HT1080 (cell line): ENCODE measurements at places on chromosomes 6 and 20.

GRCh38 chr6:36171573-36171972 lies 25.0 kb upstream of the BRPF3 start:
- DNase-seq: no peak

DNA sequence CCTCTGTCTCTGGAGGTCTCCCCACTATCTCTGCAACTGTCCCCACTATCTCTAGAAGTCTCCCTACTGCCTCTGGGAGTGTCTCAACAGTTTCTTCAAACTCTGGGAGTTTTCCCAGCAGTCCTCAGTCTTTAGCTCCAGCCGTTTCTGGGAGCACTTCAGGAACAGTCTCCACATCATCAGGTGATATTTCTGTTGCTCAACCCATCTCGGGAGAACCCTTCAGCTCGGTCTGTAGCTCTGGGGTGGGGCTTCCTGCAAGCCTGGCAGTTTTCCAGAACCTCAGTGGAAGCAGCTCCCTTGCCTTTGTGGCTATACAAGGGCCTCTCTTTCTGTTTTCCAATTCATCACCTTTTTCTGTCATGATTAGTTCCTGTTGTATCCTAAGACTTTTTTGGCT lies 3.0 kb upstream of the SFTA2 start:
- DNase-seq: peak; percentile 7

DNA sequence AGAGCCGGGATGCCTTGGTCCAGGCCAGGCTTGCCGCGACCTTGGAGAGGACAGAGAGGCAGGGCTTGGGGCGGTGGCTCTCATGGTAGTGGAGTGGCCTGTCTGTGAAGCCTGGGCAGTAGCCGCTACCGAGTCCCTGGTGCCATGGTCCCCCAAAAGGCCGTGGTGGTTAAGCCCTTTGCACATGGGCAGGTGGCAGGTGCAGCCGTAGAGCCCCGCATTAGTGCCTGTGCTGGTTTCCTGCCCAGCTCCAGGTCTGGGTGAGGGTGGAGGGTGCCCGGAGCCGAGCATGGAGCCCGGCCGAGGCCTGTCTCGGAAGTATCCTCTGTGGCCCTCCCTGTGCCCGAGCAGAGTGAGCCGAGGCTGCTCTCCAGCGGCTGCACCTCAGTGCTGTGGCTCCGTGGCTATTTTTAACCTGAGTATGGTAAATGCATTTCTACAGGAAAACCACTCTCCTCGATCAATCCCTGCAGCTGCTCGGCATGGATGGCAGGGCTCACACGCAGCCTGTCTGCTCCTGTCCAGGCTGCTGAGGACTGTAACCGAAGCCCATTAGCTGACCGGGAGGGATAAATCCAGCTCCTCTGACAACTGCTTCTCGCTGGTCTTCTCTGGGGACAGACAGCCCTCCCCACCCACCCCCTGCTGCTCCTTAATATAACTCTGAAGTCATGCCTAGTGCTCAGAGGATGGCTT lies 36.3 kb upstream of the GATA5 start:
- DNase-seq: no peak

- no peak for DNase-seq
Measured at GRCh38 chr6:24879351-24879750, 56.4 kb downstream of the RIPOR2 start.

- DNase-seq: no peak
Measured at GRCh38 chr6:51411496-51412125, 592.9 kb downstream of the TFAP2B start.

DNA sequence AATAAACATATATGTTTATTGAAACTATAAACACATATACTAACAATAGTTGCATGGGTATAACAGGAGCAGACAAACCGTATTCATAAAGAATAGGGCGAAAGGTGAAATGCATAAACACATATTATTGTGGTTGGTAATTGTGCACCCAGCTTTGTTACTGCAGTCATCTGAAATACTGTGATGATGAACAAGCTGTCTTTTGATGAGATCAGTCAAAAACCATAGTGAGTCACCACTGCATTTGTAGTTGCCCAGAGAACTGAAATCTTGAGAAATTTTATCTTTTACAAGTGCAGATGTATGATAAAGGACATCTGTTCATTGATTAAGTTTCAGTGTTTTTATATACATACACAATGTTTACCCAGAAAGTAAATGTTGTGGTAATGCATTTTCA lies 133.7 kb downstream of the MYO6 start:
- DNase-seq: peak; percentile 69

DNA sequence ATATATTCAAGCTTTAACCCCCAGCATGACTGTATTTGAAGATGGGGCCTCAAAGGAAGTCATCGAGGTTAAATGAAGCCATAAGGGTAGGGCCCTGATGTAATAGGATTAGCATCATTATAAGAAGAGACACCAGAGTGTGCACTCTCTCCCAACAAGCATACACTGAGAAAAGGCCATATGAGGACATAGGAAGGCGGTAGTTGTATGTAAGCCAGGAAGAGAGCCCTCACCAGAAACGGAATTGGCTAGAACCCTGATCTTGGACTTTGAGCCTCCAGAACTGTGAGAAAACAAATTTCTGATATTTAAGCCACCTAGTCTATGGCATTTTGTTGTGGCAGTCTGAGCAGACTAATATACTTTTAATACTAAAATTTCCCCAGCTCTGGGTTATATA lies 150.1 kb upstream of the STXBP5 start:
- DNase-seq: no peak

- peak; percentile 48 for DNase-seq
Measured at GRCh38 chr6:13178107-13178506, 150.2 kb downstream of the TBC1D7 start.

DNA sequence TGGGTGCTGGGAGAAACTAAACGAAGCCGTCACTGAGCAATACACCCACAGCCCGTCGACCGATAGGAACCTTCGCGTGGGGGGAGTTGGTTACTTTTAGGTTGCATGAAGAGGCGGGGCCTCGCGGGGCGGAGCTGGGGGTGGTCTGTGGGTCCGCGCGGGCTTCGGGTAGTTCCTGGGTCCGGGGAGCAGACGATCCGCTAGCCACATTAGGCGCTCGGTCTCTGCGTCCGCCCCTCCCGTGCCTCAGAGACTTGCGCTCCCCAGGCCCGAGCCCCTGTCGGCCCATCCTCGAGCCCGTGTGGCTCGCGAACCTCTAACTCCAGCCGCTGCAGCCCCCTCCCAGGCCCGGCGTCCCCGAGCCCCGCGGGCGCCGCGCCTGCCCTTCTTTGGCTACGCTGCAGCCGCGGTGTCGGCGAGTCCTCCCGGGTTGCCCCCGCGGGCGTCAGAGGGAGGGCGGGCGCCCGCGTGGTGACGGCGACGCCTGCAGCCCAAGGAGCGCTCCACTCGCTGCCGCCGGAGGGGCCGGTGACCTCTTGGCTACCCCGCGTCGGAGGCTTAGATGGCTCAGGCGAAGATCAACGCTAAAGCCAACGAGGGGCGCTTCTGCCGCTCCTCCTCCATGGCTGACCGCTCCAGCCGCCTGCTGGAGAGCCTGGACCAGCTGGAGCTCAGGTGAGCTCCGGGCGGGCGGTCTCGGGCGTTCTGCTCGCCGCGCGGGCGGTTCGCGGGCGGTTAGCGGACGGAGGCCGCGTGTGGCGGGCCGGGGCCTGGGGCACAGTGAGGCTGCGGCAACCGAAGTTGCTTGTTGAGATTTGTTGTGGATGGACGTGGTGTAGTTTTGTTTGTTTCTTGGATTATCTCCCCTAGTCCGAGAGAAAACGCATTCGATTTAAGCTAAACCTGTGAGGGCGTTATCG lies at the start of gene BAG2:
TSS of gene BAG2 (plus strand) at position 191 of the 920 bp plus-strand sequence. CDS start at position 563, 372 bp downstream.
- DNase-seq: peak; percentile 86

- DNase-seq: no peak
Measured at GRCh38 chr20:62570897-62571668, 71.2 kb upstream of the SLCO4A1 start.

GRCh38 chr6:64895945-64896344 lies 811.1 kb downstream of the EYS start:
- no peak for DNase-seq

GRCh38 chr20:59355242-59355641 lies 54.8 kb downstream of the EDN3 start:
- no peak for DNase-seq

DNA sequence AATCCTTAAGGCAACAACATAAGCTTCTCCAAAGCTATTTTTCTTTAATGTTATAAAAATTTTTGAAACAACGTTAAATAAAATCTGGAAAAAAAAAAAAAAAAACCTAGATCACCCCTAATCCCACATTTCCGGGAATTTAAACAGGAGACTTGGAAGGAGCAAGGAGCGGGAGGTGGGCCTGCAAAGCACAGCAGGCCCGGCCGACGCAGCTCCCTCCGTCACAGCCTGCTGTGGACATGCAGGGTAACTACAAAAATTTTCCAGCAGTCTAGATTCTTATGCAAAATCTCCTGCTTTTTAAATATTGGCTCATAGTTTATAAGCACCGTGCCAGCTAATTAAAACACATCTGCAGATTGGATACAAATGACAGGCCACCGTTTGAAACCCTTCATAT lies 23.5 kb downstream of the FOXF2 start:
- no peak for DNase-seq

GRCh38 chr6:38400764-38401163 lies 239.0 kb downstream of the BTBD9 start:
- no peak for DNase-seq

DNA sequence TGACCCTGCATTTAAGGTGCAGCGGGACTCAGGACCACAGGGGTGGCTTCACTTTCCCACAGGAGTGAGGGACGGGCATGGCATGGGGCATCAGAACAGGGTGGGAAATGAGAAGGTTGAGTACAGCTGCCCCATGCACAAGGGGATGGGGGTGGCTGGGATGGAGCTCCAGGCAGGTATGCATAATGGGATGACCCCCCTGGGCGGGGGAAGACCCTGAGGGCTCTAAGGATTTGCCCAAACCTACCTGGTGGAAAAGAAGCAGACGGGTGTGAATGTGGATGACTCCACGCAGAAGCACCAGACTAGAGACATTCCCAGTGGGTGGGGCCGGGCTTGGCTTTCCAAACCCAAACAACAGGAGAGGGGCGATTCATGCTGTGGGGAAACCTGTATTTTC lies 200.3 kb downstream of the SYNDIG1 start:
- no peak for DNase-seq

DNA sequence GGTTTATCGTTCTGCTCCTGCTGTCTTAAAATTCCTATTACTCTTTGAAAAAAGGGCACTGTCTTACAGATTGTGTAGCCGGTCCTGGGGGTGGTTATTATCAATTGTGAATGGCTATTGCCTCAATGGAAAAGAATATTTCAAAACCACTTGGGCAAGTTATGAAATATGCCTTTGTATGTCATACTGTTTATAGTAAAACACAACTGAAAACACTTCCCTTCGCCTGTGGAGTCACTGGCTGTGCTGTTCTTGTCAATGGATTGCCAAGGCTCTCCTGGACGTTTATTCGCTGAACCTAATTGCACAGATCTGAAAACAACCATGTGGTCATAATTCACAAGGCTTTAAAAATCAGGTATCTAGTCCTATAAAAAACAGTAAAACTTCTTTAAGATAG lies 47.8 kb upstream of the TAGAP start:
- DNase-seq: no peak

DNA sequence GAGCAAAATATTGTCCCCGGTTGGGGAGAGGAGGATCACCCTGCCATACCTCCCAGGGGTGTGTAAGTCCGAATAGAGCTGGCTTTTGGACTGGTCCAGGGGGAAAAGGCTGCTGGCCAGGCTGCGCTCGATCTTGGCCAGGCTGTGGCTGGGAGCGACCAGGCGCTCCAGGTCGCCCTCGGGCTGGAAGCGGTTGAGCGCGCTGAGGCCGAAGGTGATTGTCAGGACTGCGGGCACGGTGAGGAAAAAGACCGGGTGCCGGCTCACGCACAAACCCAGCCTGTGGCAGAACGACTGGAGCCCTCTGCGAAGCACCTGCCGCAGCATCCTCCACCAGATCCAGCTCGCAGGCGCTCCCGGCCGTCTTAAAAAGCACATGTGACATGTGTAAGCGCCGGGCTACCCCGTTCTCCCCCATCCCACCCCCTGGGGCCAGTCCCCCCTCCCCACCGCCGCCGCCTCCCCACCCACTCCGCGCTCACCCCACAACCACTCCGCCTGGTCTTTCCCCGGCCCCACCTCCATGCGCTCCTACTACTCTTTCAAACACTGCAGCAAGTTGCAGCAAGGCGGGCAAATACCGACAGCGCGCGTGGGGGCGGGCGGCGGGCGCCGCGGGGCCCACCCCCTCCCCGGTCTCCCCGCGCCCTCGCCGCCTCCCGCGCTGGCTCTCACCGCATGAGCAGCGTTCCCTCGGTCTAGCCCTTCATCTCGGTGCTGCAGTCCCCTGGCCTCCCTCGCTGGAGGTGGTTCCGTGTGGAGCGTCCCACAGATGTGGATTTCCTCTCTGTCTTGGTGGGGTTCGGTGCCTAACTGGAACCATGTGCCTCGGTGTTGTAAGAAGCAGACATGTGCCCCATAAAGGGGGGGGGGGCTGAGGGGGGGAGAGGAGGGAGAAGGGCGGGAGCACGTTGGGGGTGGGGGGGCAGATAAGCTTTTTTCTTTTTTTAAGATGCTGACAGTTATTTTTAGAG lies 42.4 kb downstream of the PTCHD4 start:
- no peak for DNase-seq

GRCh38 chr6:40778918-40779317 lies 191.8 kb upstream of the LRFN2 start:
- DNase-seq: no peak

- DNase-seq: no peak
Measured at GRCh38 chr6:86010915-86011786, 368.5 kb upstream of the SYNCRIP start.

- DNase-seq: no peak
Measured at GRCh38 chr20:44520881-44521280, 989 bp downstream of the SERINC3 start.

- DNase-seq: no peak
Measured at GRCh38 chr20:59403261-59403961, 103.0 kb downstream of the EDN3 start.

GRCh38 chr6:42796171-42796570 lies 14.3 kb downstream of the BICRAL start:
- DNase-seq: no peak

DNA sequence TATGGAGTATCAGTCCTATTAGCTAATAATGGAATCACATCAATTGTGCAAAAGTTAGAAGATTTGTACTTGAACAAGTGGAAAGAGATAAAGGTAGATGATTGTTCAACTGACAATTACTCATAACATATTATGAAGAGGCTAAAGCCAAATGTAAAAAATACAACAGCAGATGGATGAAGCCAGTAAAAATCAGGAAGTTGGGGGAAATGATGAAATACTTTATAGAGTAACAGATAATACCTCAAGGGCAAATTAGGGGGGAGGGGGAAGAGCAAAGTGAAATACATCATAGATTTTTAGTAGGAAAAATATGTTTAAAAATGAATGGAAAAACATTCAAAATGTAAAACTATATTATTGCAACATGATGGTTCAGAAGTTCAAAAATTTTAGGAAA lies 114.0 kb downstream of the PDSS2 start:
- DNase-seq: no peak

DNA sequence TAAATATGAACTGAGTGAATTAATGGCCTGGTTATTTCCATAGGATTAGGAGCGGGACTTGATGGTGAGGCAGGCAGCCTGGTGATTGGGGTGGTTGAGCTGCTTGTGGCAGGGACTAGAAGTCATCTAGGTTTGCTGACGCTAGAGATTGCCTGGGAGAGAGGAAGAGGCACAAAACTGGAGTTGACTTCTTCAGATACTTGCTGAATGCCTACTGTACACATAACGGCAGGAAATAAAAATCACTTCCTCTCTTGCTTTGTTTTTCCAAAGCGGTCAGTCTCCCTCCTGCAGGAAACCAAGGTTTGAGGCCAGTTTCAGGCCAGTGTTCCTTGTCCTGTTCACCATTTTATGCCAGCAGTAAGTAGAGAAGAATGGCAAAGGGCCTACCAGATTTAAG lies 36.7 kb upstream of the MYLIP start:
- DNase-seq: peak; percentile 13

- no peak for DNase-seq
Measured at GRCh38 chr20:35886537-35886936, 67.8 kb downstream of the SCAND1 start.

- DNase-seq: no peak
Measured at GRCh38 chr20:22418738-22419137, 165.6 kb downstream of the FOXA2 start.
